ENCODE measurements at places on chromosomes 4 and X. TPM values are rescaled to one million over a fixed set of nuclear protein-coding genes. Genes with fewer than 3 reads are reported as not detected.

DNA sequence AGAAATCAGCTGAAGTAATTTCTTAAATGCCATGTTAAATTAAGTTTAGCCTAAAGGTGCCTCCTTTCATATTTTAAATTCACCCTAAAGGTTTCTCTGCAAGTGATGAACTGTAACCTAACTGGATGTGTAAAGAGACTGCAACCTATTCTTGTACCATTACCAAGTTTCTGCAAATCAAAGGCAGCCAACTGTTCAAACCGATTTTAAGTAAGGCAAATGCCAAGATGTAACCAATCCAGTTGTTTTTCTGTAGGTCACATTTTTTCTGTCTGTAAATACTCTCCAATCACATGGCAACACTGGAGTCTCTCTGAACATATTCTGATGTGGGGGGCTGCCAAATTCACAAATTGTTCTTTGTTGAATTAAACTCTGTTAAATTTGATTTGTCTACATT, 42.4 kb upstream of the FGF2 start:
- DNase-seq = no peak

CACNA1F gene
- 0.01 TPM for polyA plus RNA-seq

- DNase-seq = no peak
These were observed 164.2 kb upstream of the SPRY1 start for GRCh38 chr4:123232439-123232838.

GRCh38 chr4:38935391-38936073, 67.9 kb downstream of the FAM114A1 start:
- DNase-seq = no peak

DNA sequence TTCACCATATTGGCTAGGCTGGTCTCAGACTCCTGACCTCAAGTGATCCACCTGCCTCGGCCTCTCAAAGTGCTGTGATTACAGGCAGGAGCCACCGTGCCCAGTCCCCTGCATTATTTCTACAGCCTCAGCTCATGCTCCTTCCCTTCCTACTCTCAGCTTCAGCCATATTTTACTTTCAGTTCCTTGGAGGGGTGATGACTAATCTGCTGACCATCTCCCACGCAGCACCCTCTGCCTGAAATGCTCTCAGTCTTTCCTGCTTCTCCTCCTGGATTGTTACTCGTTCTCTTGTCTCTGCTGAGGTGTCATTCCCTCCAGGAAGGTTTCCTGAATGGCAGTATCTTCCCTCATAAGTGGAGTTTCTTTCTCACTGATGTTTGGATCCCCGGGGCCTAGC, 63.3 kb downstream of the MOSPD2 start:
- no peak for DNase-seq

PHOX2B gene
- polyA plus RNA-seq = 0.01 TPM

All from psoas muscle (tissue), 8 donors.